Umbilical cord (tissue), 2 donors: ENCODE measurements at places on chromosomes 1 and 21. TPM values are rescaled to one million over a fixed set of nuclear protein-coding genes. Genes with fewer than 3 reads are reported as not detected.

DNA sequence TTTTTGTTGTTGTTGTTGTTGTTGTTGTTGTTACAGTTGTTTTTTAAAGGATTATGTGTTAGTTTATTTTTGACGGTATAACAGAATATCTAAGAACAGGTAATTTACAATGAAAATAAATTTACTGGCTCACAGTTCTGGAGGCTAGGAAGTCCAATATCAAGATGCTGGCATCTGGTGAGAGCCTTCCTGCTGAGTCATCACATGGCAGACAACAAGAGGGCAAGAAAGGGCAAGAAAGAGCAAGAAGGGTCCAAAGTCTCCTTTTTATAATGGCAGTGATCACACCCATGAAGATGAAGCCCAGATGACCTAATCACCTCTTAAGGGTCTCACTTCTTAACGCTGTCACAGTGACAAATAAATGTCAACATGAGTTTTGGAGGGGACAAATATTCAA is 142.1 kb downstream of the NEGR1 start:
- no peak for DNase-seq

DNA sequence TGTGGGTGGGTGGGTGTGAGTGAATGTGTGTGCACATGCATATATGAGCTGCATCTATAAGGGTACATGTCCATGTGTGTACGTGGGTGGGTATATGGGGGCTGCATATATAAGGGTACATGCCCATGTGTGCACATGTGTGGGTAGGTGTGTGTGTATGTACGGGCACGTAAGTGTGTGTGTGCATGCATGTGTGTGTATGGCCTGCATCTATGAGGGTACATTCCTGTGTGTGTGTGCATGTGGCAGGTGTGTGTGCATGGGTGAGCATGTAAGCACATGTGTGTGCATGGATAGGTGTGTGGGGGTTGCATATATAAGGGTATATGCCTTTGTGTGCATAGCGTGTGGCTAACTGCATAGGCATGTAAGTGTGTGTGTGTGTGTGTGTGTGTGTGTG is 181.0 kb upstream of the ARHGEF16 start:
- DNase-seq: no peak

DNA sequence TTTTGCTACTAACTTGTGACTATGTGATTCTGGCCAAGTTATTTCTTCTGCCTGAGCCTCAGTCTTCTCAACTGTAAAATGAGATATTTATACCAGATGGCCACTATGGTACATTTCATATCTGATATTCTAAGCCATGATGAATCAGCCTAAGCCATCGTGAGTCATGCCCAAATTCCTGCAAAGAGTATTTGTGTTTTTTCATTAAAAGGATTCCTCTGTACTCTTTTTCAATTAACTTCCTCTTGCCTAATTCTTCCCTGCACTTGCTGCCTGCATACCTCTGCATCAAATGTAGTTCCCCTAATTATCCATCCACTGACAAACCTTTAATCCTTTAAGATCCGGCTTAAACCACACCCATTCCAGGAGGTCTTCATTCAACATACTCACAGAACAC is 575.1 kb upstream of the BEND5 start:
- DNase-seq: peak; percentile 56

- DNase-seq: no peak
Observed at GRCh38 chr1:192775631-192776030, 33.2 kb upstream of the RGS2 start.

GRCh38 chr1:7454052-7454815 is 316.9 kb upstream of the VAMP3 start:
- no peak for DNase-seq

GRCh38 chr1:24688033-24688432 is 44.9 kb downstream of the SRRM1 start:
- no peak for DNase-seq

DNA sequence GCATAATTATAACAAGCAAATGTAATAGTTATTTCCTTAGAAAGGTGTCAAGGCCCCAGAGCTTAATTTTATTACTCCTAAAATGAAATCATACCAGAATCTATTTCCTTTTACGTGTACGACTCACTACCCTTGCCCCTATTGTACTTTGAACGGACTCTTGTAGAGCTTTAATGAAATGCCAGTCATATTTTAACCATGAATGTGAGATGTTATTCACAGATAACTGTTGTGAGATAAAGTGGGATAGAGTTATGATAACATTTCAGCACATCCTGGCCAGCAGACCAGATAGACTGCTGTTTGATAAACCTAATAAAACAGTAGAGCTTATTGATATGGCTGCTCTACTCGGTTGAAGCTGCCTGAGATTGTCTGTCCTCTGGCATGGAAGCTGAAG is 500.8 kb upstream of the PBX1 start:
- no peak for DNase-seq

DNA sequence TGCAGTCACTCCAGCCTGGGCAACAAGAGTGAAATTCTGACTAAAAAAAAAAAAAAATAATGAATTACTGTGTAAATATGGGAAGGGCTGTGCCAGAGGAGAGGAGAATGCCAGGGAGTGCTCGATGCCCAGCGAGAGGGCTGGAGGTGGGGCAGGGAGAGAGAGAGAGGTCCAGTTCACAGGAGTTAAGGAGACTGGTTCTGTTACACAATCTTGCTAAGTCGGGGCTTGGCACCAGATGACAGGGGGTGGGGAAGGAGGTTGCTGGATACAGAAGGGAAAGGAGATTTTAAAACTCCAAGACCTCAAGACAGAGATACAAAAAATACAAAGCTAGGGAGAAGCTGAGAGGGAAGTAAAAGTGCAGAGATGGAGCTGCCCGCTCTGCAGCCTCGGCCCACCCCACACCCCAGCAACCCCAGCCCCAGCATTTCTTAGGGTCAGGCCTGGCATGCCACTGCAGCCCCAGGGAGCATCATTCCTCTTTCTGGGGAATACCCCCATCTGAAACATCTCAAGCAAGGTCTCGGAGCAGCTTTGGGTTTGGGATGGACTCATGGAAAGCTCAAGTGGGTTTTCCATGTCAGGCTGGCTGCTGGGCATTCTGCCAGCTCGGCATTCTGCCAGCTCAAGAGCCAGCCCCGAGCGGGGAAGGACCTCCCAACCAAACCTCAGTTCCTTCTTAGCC is 991 bp downstream of the SELENBP1 start:
- DNase-seq: peak; percentile 87

DNA sequence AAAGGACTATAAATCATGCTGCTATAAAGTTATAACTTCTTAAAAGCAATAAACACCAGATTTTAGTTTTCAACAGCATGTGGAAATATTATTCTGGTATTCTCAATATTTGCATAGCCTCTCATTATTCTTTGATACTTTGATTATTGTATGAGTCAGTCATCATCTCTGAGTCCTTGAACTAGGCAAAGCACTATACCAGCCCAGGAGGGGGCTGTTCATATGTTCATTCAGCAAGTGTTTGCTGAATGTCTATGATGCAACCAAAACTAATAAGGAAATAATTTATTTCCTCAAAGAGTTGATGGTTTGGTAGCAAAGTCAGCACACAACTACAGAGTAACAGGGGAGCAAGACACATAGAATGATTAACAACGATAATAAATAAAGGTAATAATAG is 175.6 kb upstream of the C1orf105 start:
- no peak for DNase-seq

GRCh38 chr1:173057984-173058383 is 7.2 kb upstream of the TNFSF18 start:
- DNase-seq: no peak

DNA sequence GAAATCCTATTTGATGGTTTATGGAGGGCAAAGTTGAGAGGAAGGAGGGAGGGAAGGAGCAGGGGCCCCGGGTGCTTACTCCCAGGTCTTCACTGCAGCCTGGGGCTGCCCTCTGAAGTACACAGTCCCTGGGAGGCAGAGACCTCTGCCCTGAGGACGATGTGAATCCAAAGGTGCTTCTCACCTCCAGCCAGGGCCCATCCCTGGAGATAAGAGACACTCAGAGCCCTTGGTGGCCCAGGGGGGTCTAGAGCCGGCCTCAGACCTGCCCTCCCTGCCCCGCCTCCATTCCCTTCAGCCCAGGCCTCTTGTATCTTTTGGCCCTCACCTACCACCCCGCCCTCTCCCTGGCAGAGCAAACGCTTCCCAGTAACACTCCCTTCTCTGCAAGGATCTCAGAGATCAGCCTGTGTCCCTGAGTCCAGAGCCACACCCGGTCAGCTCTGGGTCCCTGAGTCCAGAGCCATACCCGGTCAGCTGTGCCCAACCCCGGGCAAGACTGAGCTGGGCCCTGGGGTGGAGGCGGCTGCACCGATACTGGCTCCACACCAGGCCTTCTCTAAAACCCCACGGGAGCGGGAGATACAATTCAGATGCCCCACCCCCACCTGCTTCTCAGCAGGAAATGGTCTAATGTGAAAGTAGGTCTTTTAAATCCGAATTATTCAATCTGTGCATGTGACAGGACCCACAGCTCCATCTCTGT is 3.6 kb upstream of the GNB1 start:
- DNase-seq: no peak

- no peak for DNase-seq
Observed at GRCh38 chr1:12552951-12553921, 64.8 kb downstream of the DHRS3 start.

DNA sequence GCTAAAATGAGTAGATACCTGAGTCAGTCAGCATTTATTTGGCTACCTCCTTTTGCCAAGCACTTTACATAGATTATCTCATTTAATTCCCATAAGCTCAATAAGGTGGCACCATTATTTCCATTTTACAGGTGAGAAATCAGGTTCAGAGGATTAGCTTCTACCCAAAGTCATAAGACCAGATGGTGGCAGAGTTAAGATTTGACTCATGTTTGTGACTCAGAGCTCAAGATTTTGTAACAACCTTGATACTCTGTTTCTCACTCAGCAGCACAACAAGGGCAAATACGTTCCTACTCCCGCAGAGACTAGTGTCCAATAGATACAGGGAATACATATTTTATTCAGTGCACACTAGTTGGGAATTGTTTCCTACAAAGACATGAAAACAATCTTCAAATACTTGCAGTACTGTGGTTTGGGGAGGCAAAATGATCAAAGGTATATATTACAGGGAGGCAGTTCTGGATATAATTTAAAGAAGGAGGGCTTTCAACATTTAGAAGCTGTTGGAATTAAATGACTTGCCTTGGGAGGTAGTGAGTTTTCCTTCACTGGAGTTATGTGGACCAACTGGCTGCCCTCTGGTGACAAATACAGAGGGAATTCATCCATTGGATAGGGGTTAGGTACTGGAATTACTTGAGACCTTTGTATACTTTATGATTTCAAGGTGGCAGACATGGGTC is 3.6 kb downstream of the LEPR start:
- DNase-seq: no peak

GRCh38 chr1:1033731-1034438 is 14.0 kb downstream of the AGRN start:
- no peak for DNase-seq

GRCh38 chr1:93022580-93022979 is 56.5 kb upstream of the MTF2 start:
- no peak for DNase-seq

GRCh38 chr1:213333121-213333520 is 282.1 kb downstream of the RPS6KC1 start:
- DNase-seq: no peak

- peak; percentile 33 for DNase-seq
Observed at GRCh38 chr1:8083739-8084484, 57.8 kb upstream of the ERRFI1 start.

- DNase-seq: peak; percentile 5
Observed at GRCh38 chr21:27734146-27734545, 767.3 kb upstream of the ADAMTS5 start.

DNA sequence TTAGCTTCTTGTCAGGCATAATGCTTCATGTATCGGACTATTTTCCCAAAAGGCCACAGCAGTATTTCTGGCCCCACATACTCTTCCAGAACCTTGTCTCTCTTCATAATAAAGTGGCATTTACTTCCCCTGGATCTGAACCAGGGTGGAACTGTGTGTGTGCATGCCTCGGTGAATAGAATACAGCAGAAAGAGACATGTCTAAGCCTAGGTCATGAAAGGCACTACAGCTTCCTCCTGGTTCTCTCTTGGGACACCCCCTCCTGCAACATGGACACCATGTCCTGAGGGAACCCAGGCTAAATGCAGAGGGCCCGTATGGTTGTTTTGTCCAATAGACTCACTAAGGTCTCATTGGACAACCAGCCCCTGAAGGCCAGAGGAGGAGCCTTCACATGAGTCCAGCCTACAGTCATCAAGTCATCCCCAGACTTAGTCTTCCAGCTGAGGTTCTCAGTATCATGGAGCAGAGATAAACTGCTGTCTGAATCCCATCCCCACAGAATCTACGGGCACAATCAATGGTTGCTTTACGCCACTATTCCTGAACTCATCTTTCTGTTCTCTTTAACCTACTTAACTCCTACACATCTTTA is 35.0 kb downstream of the USP24 start:
- DNase-seq: no peak

DNA sequence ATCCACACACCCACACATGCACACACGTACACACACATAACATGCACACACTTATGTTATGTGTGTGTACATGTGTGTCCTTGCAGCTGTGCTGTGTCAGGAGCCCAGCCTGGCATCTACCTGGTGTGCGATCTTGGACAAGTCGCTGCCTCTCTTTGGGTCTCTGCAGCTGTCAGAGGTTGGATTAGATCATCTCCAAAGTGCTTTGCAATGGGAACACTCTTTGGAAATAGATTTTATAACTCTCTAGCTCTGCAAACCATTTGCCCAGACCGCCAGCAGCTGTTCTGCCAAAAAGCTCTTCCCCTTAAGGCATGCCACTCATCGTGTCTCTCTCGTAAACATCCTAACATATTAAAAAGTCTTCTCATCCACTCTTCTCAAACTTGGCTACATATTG is 4.7 kb downstream of the PKP1 start:
- no peak for DNase-seq

- no peak for DNase-seq
Observed at GRCh38 chr21:39923476-39923875, 56.2 kb downstream of the PCP4 start.

DNA sequence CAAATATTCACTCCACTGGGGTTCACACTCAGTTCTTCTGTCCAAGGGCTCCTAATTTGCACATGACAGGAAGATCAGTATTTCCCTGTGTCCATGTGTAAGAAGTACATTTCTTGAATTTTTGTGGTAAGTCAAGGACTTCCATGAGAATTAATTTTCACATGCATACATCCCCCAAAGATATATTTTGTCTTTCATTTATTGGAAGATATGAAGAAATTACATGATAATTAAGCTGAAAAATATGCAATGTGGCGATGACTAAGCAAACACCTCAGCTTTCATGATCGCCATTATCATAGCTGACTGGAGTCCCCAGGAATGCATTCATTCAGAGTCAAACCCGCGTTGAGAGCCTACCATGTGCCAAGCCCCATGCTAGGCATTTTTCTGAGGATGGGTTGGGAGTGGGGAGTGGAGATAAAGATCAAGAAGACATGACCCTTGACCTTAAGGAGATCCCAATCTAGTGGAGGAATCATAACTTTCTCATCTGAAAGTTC is 104.6 kb upstream of the F3 start:
- no peak for DNase-seq

KIF2C gene
- total RNA-seq: 1.7 TPM

EFNA3 gene
- total RNA-seq: 0.72 TPM

USP48 gene
- total RNA-seq: 74.6 TPM

SPEN gene
- total RNA-seq: 23.1 TPM

LEMD1 gene
- total RNA-seq: not detected

NEXN gene
- total RNA-seq: 76.1 TPM

TCHHL1 gene
- total RNA-seq: 6.5 TPM

GPR37L1 gene
- 0.24 TPM for total RNA-seq

UBXN11 gene
- 8.2 TPM for total RNA-seq

GPR3 gene
- 0.24 TPM for total RNA-seq

LRP8 gene
- total RNA-seq: 6.0 TPM

IL12RB2 gene
- total RNA-seq: 9.4 TPM

GRHL3 gene
- 28.4 TPM for total RNA-seq

CFHR4 gene
- not detected for total RNA-seq

MTR gene
- 55.6 TPM for total RNA-seq

GJA9 gene
- 1.7 TPM for total RNA-seq
